ENCODE measurements at places on chromosomes 3 and 15.

GRCh38 chr3:71111784-71112440 lies 471.6 kb downstream of the FOXP1 start:
- no peak for DNase-seq

DNA sequence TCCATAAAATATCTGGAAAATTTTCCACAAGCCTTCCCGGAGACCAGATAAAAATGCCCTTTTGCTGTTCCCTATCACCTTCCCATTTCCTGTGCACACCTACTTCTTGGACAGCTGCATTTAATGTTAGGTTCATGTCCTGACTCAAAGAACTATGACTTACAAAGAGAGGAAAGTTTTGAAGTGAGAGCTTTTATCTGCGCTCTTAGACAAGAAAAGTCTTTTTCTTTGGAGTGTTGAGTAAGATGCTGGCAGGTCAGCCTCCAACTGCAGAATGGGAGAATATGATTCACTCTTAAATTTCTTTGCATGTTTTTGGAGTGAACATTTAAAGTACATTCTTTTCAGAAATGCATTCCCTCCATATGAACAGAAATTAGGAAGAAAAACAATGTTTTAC lies 147.3 kb upstream of the DPH6 start:
- DNase-seq: no peak

DNA sequence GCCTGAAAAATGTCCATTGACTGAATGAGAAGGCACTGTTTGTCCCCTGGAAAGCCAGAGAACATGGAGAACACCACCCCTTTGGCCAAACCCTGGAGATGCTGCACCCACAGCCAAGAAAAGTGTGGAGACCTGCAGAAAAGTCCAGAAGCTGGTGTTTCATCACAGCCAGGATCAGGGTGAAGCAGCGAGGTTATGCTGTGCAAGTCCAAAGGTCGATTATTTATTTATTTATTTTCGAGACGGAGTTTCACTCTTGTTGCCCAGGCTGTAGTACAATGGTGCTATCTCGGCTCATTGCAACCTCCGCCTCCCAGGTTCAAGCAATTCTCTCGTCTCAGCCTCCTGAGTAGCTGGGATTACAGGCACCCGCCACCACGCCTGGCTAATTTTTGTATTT lies 5.5 kb upstream of the CTSH start:
- DNase-seq: no peak

GRCh38 chr3:45880725-45881077 lies 5.6 kb upstream of the CCR9 start:
- no peak for DNase-seq

GRCh38 chr3:4588466-4588865 lies 95.3 kb downstream of the ITPR1 start:
- DNase-seq: no peak

- no peak for DNase-seq
Measured at GRCh38 chr15:88909956-88910831, 3.0 kb downstream of the MFGE8 start.

DNA sequence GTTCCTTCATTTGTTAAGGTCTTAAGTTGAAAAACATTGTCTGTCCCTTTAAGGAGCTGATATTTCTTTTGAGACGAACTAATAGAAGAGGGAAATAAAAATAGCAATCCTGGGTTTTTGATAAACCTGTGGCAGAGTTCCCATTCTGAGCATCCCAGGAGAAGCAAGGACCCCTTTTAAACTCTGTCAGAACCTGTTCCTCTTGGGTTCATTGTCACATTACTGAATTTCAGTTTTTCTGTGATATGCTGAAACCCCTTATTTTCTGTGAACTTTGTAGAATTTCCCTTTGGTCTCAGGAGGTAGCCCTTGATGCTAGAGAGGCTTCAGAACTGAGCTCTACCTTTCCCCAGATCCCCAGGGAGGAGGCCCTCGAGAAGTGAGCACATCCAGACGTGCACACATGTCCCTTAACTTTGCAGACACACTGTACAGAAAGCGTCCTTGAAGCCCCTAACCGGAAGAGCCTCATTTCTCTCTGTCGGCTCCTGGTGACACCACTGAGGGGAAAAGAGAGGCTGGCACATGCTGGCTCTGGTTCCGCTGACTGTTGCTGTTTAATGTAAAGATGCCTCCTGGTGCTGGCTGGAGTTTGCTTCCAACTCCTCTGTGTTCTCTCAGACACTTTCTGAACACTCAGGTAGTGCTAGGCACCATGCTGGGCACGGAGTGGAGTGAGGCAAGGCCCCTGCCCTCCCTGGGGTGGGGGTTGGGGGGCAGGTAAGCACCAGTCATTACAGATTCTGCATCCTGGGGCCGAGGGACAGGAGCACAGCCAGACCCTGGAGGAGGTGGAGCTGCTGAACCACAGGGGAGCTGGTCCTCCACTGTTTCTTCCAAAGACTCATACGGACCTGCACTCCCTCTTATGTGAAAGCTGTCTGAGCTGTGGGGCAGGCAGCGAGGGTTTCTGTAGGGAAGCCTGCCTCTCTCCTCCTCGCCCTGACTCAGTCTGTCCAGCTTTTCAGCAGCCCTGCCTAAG lies 77.5 kb downstream of the CHDH start:
- no peak for DNase-seq

DNA sequence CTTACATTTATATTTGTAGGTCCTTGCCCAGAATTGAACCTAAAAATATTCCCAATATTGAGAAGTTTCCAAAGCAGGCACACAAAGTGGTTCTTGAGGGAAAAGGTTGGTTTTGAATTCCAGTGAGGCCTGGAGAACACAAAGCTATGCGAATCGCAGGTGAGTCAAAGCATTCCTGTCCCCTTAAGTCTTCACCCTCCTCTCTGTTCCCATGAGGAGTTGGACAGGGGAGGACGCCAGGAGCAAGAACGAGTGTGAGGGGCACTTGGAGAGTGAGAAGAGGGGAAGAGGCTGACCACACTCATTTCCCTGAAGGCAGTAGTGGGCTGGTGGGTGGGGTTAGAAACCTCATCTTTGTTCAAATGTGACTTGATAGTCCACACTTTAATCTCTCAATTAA lies 185.8 kb upstream of the EOMES start:
- no peak for DNase-seq

DNA sequence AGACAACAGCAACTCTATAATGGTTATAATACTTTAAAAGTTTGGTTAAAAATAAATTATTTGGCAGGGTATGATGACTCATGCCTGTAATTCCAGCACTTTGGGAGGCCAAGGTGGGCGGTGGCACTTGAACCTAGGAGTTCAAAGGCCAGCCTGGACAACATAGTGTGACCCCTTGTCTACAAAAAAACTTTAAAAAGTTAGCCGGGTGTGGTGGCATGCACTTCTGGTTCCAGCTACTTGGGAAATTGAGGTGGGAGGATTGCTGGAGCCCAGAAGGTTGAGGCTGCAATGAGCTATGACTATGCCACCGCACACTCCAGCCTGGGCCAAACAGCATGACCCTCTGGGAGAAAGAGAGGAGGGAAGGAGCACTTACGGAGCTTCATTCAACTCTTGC lies 7.7 kb upstream of the TRPC1 start:
- DNase-seq: no peak

GRCh38 chr3:176005564-176005963 lies 1146.4 kb downstream of the NAALADL2 start:
- no peak for DNase-seq

- DNase-seq: no peak
Measured at GRCh38 chr15:49908236-49908932, 210.6 kb downstream of the ATP8B4 start.

DNA sequence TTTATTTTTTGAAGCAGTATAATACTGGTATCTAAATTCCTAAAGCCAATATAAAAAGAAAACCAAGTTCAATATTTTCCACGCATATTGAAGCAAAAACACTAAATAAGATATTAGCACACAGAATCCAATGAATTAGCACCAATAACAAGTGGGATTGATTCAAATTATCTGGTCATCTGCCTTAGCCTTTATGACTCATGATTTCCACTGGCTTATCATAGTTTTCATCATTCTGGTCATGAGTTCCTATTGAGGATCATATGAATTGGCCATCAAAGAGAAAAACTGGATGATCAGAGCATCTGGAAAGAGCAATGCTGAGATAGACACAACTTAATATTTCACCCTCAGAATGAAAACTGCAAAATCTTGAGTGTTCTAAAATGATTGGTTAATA lies 809.9 kb downstream of the MCTP2 start:
- no peak for DNase-seq

GRCh38 chr15:41894791-41895463 lies 1.1 kb upstream of the SPTBN5 start:
- DNase-seq: peak; percentile 77

GRCh38 chr3:124463234-124463633 lies 267.0 kb upstream of the UMPS start:
- DNase-seq: no peak

GRCh38 chr3:792630-793029 lies 300.2 kb upstream of the CNTN6 start:
- DNase-seq: no peak

DNA sequence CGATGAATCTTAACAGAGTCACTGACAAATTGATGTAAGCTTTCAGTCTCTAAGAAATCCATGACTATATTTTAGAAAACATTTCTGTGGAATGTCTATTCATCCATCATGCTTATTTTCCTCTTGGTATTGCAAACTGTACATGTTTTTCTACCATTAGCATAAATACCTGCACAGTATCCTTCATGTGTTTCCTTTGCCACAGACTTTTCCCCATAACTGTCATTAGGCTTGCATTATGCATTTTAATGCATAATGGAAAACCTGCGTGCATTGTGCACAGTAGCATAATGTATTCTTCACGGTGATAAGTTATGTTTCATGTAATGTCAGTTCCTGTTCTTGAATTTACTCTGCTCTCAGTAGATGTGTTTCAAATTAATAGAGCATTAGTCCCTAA lies 403.1 kb upstream of the EPHA3 start:
- DNase-seq: no peak

DNA sequence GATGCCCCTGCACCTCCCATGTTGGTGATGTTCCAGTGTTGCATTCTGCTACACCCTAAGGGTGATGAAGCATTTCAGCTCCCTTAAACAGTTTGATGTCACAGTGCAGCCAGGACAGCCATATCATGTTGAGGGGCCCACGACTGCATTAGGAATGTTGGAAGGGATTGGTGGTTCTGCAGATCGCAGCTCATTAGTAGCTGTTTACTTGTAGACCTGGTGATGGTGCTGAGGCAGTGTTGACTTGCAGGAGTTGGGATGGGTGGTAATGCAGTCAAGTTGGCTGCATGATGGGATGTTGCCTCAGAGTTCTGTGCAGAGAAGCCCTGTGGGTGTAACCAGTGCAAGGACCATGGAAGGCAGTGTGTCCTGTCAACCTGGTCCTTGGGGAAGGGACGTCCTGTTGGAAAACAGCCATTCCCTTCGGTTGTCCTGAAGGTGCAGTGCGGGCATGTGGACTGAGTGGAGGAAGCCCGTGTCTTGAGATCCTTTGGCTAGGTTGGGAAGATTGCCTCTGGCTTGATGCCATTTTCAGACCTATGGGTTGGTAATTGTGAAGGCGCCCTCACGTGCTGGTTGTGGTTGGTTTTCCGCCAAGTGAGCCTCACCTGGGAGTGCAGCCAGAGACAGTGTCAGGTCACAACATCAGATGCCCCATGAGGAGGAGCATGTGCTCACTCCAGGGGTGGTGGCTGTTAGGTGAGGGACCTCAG lies 100.7 kb downstream of the SNRPN start:
- no peak for DNase-seq

- DNase-seq: no peak
Measured at GRCh38 chr3:106010829-106011228, 142.0 kb upstream of the CBLB start.

- DNase-seq: no peak
Measured at GRCh38 chr15:33074942-33075341, 119.6 kb downstream of the FMN1 start.

DNA sequence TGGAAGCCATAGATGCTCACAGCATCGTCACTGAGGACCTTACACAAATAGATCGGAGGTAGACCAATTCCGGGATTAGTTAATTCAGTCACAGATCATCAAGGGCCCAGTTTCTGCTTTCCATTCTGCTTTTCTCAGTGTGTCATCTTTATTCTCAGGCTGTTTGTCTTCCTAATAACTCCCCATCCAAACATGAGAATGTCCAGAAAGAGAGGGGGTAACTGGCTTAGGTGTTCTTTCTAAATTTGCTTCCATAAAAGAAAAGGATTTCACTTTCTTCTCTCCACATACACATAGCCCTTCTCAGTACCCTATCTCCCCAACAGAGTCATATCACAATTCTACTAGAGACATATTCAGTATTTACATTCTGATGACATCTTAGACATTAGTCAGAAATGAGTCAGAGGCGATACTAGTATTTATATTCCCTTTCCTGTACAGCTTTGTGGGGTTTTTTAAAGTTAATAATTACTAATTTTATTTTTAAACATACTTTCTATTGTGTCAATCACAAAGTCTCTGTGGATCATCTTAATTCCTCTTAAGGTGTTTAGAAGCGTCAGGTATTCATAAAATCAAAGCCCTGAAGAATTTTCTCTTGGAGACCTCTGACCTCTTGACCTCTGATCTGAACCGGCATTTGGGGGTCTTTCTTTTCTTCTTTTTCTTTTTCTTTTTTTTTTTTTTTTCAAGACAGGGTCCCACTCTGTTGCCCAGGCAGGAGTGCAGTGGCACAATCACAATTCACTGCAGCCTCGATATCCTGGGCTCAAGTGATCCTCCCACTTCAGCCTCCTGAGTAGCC lies 24.3 kb upstream of the IL12A start:
- peak; percentile 17 for DNase-seq

DNA sequence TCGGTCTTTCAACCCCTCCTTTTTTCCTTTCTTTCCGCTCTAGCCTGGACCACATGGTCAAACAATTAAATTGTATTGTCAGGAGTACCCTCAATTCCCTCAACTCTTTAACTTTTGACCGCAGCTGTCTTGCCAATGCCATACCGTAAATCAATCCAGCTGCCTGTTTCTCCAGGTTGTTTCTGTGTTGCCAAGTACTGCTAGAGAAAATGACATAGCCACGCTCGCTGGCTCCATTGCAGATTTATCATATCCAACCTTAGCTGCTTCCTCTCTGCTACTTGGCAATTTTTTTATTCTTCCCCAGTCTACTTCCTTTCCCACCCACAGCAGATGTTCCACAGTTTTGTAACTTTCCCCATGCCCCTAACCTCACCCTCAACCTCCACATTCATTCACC lies 60.0 kb downstream of the ZNF385D start:
- no peak for DNase-seq

GRCh38 chr15:98729446-98730042 lies 81.2 kb downstream of the IGF1R start:
- DNase-seq: no peak

DNA sequence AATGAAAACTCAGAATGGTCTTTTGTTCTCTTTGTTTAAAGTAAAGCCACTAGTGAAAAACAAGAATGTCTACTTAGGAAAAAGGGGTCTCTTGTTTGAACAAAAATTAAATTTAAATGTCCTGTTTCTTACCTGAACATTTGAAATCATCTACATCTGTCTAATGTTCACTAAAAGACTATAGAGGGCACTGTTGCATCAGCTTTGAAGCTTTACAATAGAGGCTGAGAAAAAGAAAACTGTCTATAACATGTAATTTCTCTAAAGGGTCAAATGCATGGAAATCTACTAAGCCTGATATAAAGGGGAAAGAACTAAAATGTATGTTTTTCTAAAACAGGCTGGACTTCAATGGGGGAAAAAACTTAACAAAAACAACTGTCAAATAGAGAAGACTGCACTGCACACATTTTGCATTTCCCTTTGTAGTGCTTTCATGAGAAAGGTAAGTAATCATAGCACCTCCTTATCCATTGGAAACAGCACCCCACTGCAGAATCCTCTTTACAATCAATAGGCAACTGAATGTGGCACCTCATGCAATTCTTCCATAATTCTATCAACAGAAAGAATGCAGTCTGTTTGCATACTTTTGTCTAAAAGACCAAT lies 26.3 kb downstream of the DPH6 start:
- DNase-seq: no peak
